ENCODE measurements at places on chromosomes 1 and 21.

DNA sequence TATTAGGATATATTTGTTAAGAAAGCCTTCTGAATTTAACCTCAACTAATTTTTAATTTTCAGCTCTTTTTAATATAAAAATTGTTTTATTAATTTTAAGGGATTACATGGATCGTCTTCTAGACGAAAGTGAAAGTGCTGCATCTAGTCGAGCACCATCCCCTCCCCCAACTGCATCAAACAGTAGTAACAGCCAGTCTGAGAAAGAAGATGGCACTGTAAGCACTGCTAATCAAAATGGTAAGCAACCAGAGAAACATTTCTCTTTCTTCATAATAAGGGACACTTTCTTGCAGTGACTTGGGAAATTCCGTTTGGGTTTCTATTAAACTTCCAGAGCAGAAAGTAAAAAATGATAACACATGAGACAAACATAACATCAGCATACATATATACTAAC is 56.9 kb downstream of the MIER1 start:
- DNase-seq, result no peak

DNA sequence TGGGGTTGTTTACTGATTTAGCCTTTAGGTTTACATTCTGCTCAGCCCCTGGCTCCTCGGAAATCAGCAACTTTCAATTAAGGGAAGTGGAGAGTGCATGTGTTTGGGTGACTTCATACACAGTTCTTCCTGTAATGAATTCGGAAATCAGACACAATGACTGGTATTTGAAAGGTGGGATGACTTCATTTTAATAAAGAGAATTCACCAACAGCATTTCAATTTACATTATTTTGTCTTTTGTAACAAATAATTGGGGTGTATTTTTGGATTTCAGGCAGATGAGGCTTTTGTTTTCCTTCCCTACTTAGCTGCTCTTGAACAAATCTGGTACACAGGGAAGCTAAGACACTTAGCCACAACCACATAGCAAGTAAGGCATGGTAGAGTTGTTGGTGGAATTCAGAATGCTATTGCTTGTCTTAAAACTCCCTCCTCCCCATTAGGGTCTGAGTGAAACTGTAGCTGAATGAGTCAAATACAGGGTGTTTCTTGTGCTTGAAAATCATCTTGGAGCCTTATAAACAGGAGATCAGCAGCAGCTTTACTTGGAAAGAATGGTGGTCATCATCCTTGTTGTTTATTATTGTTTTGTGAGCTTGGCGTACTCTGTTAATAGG is 917 bp downstream of the STX12 start:
- DNase-seq, result peak; percentile 68

DNA sequence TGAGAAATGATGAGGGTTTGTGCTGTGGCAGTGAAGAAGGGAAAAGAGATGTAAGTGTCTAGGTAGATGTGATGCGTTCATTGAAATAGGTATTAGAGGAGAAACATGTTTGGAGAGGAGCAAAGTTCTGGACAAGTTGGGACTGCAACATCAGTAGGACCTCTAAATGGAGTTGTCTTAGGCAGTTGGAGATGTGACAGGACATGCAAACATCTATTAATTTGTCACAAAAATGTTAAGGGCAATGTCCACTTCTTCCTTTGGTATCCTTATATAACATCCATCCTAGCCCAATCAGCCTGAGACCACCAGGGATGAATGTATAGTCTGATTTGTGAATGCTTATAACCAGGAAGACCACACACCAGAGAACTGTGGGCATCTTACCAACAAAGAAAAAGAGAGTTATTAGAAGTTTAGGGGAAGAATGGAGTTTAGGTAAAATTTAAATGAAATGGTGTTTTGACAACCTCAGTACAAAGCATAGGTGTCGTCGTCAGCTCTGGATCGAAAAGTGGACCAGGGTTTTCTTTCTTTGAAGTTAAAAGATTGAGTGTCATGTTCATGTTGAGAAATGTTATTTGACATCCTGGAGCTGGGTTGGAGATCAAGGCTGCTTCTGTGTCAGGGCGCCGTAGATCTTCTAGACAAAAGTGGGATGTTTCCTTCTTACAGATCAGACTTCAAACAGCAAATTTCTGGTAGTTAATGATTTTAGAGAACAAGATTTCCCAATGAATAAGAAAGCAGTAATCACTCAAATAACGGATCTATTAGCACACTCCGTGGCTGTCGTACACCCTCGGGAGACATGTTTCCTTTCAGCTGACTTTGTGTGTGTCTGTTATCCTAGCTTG is 8.7 kb downstream of the COA6 start:
- DNase-seq, result no peak

DNA sequence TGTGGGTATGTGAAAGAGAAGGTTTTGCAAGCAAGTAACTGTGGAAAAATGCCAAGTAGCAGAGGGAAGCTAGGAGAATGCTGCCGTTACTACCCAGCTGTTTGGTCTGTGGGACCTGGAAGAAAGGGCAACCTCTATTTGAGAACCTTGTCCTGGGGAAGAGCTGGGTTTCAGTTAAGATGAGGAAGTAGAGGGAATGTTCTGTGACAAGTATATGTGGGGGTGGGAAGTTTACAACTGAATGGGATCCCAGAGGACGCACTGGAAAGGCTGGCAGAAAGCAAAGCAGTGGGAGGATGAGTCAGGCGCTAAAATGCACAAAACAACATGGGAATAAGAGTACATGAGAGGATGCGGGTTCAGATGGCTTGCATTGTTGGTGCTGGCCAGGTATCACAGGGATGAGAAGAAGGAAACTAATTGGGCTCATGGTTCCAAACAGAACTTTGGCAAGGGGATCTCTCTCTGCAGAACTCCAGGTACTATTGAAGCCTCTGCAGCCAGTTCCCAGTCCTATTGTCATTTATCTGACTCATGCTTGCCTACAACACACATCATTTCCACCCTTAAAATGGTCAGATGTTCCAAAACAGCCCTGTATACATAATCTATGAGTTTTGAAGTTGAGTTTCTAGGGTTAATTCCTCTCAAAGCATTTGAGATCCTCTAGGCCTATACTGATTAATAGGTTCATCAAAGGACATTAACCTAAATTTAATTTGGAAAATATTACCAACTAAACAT is 88.5 kb upstream of the VAV3 start:
- no peak for DNase-seq

DNA sequence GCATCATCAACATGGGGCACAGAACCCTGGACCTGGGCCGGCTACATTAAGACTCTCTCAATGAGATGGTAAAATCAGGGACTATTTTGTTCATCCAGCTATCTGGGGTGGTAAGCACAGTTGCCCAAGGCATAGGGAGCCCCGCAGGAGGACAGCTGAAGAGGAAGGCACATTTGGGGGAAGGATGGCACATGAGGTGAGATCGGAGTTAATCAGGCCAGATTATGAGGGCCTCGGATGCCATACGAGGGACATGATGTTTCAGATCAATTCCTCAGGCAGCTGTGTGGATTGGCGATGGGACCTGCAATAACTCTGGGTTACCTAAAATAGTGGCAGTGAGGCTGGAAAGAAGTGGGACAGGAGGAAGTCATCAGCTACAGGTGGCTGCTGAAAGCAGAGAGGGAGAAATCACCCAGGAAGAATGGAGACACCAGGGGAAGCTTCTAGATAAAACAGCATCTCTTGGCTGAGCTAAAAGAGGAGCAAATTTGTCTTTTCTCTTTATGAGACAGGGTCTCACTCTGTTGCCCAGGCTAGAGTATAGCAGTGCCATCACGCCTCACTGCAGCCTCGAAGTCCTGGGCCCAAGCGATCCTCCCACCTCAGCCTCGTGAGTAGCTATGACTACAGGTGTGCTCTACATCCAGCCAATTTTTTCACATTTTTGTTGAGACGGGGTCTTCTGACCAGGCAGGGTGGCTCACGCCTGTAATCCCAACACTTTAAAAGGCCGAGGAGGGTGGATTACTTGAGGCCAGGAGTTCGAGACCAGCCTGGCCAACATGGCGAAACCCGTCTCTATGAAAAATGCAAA is 21.1 kb downstream of the TOMM20 start:
- no peak for DNase-seq

DNA sequence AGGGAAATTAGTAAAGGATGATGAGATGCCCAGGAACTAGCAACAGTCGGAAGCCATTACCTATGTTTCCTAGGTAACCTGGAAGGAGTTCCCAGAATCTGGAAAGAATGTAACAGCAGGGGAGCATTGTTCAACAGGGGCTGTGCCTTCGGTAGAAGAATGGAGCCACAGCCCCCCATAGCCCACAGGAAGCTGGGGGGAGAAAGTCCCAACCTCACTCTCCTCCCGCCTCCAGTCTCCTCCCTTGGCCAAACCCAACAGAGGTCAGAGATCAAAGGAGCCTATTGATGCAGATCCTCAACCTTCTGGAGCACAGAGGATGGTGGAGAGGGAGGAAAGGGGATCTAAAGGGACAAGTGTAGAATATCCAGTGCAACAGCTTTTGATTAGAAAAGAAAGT is 131.5 kb upstream of the SLC44A3 start:
- no peak for DNase-seq

DNA sequence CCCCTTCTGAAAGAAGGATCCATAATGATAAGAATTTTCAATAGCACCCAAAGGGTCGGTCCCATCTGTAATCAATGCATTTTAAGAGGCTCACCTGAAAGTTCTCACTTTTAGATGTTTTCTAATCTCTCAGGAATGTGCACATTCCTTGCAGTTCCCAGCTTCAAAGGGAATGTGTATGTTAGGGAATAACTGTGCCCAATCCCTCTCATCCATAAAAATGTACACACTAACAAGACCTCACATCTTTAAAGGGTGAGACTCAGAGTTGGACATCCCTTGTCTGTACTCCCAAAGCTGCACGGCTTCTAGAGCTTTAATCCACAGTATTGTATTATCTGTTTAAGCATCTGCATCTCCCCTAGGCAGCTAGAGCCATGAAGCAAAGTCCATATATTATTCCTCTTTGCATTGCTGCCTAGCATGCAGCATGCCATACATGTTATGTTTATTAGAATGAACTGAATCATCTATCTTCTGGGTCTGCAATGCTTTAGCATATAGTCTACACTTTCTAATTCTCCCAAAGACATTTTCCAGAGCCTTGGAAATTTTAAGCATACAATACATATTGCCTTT is 9.3 kb upstream of the CCN1 start:
- no peak for DNase-seq

DNA sequence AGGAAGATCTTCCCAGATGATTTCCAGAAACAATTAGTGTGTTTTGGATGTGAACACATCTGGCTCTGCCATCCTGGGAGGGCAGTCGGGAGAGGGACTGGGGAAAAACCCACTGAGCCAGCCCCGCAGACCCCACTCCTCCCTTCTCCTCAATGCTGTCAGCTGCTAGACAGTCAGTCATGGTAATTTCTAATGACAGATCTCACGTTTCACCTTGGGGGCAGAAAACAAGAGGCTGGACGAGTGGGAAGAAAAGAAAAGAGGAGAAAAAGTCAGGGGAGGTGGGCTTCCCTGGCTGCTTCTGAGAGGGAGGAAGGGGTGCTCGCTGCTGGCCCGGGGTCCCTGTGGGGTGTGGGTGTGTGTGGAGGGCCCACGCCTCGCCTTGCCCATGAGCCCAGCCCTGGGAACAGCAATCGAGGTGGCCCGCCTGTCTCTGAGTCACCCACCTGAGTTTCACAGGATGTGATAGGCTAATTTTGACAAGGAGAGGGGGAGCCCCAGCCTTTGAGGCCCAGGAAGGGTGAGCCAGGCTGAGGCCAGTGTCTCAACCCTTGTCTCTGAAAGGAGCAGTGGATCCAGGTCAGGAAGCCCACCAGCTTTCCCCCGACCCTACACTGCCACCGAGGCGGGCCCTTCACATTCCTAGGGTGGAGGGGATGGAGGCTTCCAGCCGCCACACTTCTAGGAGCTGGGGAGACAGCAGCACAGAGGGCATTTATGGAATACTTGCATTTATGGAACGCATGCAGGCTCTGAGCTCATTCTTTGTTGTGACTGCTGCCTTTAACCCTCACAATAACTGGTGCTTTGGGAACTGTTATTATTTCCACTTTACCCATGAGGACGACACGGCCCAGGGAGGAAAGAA is 49.1 kb upstream of the IFNLR1 start:
- no peak for DNase-seq

- DNase-seq, result no peak
Observed at GRCh38 chr1:31216016-31216415, 23.7 kb downstream of the NKAIN1 start.

DNA sequence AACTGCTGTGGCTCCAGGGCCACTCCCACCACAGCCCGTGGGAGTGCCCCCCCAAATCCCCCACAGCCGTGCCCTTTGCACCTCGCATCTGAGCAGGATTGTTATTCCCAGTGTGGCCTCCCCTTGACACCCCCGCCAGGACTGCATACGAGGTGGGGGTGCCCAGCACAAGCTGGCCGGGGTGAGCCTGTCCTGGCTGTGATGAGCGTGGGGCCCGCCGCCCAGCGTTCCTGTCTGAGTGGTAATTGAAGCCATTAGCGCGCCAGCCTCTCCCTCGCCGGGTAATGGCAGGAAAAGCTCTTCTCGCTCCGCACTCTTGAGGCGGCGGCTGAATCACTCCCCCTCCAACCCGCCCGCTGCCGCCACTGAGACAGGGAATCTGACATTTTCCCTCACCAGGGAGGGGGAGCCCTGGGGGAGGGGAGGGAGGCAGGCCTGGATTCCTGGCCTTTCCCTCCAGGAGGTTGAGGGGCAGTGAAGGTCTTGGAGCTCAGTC is 27.7 kb downstream of the PTPRF start:
- DNase-seq, result no peak

- DNase-seq, result no peak
Observed at GRCh38 chr21:14241297-14241696, 25.3 kb downstream of the RBM11 start.

- no peak for DNase-seq
Observed at GRCh38 chr1:45499415-45499769, 481 bp downstream of the CCDC163 start.

- no peak for DNase-seq
Observed at GRCh38 chr1:217014066-217014465, 290.8 kb upstream of the ESRRG start.

Measured in RKO (cell line).